ENCODE measurements at places on chromosomes 16 and 17.

DNA sequence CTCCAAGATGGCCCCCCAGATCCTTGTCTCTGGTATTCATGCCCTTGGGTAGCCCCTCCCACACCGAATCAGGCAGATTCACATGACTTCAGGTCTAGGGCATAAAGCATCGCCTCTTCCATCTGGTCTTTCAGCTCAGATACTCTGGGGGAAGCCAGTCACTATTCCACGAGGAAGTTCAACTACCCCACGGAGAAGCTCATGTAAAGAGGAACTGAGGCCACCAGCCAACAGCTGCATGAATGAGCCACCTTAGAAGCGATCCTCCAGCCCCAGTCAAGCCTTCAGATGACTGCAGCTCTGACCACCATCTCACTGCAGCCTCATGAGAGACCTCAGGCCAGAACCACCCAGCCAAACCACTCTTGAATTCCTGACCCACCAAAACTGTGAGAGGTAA is 54.1 kb downstream of the SOCS3 start:
- DNase-seq: no peak

DNA sequence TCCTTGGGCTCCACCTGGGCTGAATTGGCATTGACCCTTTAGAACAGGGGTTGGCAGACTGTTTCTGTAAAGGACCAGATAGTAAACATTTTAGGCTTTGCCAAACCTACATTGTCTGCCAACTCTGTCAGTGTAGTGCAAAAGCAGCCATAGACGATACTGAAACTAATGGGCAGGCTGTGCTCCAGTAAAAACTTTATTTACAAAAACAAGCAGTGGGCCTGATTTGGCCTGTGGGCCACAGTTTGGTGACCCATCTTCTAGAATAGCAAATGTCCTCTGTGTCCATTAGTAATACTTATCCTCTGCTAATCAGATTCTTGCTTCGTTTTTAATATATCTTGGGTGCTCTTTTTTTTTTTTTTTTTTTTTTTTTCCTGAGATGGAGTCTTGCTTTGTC is 6.2 kb downstream of the UTP4 start:
- DNase-seq: no peak

GRCh38 chr17:66612993-66613392 is 221.9 kb upstream of the CACNG5 start:
- no peak for DNase-seq

DNA sequence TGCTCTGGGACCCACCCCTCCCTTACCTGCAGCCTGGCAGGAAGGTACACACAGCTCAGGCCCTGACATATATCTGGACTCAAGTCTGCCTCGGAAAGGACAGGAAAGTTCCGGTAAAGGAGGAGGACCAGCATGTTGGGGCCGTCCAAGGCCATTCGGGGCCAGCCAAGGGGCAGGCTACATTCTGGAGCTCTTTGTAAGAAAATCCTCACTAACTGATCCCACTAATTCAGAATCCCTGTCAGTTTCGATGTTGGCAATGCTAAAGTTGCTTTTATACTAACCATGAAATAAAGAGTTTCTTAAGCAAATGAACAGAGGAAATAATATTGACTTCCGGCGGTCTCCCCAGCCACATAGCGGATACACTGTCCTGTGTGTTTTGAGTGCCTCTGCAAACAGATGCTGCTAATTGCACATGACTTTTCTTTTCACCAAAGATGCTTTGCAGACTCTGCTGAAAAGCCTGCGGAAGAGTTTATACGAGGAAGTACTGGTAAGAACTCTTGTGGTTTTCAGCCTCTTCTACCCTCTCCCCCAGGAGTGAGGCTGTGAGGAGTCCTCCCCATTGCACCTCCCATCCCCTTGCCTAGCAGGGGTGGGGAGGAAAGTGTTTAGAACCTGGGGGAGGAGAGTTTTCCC is 54.8 kb downstream of the PLXDC1 start:
- no peak for DNase-seq

DNA sequence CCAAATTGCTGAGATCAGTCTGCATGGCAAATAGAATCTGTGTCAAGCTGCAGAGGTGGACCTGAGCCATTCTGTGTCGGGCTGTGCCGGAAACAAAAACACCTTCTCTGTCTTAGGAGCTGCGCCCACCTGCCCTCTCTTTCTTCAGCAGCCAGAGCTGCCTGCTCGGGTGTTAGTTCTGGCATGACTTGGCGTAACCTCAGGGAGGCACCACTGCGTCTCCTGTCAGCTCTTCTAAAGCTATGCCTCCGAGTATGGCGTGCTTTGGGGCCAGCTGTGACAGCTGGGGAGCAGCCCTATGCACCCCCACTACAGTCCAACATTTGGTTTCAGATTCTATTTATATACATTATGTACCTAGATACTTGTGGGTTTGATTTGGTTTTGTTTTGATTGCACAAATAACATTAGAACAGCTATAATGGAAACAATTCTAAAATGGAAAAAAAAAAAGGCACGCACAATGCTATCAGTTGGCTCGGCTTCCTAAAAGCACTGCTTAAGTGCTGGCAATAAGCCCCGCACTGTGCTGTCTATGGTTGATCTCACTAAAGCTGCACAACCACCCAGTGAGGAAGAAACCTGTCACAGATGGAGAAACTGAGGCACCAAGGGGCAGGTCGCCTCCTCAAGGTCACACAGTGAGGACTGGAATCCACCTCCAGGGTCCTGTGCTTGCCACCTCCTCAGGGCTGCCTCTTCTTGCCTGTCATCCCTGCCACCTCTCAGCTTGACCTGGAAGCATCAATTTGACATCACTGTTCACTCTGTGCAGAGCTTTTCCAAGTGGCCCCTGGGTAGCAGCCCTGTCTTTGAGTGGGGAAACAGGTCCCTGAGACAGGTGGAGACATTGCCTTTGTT is 18.7 kb upstream of the ADGRG1 start:
- no peak for DNase-seq

- no peak for DNase-seq
Measured at GRCh38 chr17:76824093-76824492, 44.1 kb upstream of the MGAT5B start.

GRCh38 chr16:68190081-68190480 is 45.8 kb downstream of the ESRP2 start:
- DNase-seq: no peak

DNA sequence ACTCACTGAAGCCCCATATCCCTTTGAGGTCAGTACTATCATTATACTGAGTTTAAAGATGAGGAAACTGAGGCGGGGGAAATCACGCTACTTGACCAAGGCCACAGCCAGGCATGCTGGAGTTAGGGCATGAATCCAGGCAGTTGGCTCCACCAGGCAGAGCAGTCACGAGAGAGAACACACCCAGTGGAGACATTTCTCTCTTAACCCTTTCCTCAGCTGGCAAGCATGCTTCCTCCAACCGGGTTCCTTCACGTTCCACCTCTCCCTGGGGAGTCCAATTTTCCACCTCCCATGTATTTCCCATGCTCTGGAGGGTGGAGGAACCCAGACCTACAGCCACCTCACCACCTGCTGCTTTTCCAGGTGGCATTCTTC is 32.8 kb downstream of the VAC14 start:
- DNase-seq: no peak

GRCh38 chr17:7775051-7775450 is 57.5 kb downstream of the DNAH2 start:
- DNase-seq: no peak

GRCh38 chr17:68849673-68850610 is 105.2 kb downstream of the ABCA8 start:
- no peak for DNase-seq

GRCh38 chr17:29086628-29087332 is 43.8 kb downstream of the PIPOX start:
- no peak for DNase-seq

- no peak for DNase-seq
Measured at GRCh38 chr17:82408938-82409318, 9.2 kb upstream of the HEXD start.

DNA sequence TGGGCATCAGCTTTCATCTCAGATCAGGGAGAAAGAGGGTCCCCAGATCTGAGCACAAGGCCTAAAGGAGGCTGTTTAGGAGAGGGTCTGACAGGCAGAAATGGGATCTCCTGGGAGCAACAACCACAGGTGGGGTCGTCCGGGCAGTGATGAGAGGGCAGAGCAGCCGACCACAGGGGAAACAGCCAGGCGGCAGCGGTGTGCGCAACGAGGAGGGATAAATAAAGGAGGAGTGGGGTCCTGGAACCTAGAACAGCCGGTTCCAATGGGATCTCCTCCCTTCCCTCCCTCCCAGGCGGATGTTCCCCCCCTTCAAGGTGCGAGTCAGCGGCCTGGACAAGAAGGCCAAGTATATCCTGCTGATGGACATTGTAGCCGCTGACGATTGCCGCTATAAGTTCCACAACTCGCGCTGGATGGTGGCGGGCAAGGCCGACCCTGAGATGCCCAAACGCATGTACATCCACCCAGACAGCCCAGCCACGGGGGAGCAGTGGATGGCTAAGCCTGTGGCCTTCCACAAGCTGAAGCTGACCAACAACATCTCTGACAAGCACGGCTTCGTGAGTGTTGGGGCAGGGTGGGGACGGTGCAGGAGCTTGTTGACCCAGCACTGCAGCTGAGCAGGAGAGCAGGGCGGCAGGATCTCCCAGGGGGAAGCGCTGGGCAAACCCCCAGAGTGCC is 1.9 kb downstream of the TBX2 start:
- no peak for DNase-seq

DNA sequence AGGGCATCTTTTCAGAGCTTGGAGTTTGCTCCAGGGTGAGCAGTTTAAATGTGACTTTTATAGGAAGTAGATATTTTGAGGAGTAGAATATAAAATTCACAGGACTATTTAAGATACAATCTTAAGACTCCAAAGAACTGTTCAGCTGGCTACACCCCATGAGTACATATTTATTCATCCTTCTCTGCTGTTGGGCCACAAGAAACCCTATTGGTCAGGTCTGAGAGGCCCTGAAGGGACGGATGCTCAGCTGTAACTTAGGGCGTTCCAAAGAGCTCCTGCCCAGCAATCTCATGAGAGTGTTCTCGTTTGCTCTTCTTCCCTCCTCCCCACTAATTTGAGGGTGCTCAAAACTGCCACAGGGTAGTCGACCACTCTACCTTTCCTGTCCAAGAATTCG is 7.3 kb downstream of the ST6GALNAC2 start:
- DNase-seq: no peak

DNA sequence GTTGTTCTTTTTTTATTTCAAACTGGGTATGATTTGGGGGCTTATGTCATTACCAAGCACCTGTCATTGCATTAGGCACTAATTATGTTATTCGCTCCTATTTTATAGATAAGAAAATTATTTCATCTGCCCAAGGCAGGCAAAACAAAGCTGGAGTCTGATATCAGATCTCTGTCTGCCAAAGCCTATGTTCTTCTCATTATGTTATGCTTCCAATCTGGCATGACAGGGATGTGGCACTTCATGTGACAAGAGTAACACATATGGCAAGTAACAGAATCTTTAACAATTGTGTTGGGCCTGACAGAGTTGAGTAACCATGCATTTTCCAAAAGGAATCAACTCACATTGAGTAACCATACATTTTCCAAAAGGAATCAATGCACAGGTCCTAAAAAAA is 61.2 kb upstream of the TOM1L1 start:
- DNase-seq: no peak

DNA sequence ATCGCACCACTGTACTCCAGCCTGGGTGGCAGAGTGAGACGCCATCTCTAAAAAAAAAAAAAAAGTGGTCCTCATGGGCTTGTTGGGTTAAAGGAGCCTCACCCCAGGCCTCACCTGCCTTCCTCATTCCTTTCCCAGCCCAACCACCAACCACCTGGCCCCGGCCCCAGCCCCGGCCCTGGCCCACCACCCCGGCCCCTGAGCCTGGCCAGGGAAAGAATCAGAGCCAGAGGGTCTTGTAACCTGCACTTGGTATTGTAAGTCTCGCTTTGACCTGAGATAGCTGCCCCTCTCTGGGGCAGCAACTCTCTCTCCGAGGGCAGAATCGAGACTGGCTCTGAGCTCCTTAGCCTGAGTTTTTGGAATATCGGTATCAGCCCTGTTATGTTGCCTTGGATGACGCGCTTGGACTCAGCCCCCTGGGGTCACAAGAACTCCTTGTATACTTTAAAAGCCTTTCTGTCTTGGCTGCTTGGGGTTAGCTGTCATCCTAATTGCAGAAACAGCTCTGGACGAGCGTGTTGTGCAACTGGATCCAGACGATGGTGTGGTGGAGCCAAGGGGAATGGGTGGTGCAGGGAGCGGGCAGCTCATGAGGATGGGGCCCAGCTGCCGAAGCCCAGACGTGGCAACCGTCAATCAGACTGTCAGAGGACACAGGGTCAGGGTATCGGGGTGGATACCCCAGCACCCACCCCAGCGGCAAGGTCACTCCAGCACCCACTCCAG is 14.6 kb downstream of the SMTNL2 start:
- DNase-seq: no peak

GRCh38 chr16:74501484-74502478 is 80.5 kb upstream of the CLEC18B start:
- DNase-seq: no peak

GRCh38 chr17:31296142-31296541 is 897 bp downstream of the OMG start:
- DNase-seq: no peak

DNA sequence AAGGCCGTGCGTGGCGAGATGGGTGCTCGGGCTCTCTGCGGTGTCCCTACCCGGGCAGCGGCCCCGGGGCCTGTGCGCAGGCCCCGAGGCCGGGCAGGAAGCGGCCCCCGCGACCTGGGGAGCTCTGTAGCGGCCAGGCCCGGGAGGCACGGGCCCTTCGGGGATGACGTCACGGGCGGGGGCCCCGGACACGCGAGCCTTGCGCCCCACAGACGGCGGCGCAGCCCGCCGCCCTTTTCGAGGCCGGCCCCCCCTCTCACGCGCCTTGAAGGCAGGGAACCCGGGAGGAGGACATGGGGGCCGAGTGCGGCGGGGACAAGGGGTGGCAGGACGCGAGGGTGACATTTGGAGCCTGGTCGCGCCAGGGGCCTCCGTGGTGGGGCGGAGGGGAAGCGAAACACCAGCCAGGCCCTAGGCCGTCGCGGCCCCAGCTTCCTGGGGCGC is 1.1 kb downstream of the RAI1 start:
- no peak for DNase-seq

DNA sequence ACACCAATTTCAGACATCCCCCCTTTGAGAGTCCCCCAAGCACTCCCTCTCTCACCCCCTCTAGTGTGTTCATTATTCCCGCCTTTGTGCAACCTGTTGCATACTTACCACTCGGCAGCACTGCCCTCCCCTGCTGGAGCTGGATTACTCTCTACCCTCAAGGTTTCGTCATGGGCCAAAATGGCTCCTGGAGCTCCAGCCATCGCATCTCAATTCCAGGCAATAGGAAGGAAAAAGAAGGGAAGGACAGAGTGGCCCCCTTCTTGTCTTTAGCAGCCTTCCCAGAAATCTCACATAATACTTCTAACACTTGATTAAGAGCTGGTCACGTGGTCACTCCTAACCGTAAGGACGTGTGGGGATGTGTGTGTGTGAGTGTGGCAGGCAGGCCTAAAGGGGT is 20.2 kb downstream of the TMEM186 start:
- no peak for DNase-seq

All from cortex of kidney (tissue), 1 donor.